ENCODE measurements at places on chromosomes 4 and X.
A peak's percentile ranks its signal among the peaks of the same experiment; 100 is the strongest.

- no peak for DNase-seq
These were observed 8.9 kb downstream of the AMBN start for GRCh38 chr4:70600977-70601376.

DNA sequence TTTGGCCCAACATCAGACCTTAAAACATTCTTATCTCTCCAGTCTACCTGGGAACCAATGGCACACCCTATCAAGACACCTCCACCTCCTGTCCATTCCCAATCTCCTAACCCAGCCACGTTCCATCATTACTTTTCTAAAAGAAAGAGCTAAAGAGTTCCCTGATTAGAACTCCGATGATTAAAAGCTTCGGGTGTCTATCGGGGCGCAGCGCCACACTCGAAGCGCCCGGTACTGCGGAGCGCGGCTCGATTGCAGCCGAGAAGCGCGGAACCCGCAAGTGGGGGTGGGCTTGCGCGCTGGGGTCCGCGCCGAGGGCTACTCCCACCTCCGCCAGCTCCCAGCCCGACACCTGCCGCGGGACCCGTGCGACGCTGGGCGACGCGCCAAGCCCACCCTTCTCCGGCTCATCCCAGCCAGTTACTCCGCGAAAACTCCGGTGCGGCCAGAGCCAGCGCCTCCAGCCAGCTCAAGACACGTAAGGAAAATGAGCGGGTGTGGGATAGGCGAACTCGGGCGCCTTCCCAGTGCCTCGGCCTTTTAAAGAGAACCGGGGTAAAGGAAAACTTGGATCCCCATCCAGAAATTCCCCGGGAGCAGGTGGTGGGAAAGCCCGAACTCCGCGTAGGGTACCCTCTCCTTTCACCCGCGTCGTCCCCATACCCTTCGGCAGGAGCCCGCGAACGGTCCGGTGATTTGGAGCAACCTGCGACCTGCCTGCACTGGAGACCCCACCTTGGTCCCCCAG lies 593 bp downstream of the NPY1R start:
- peak; percentile 7 for DNase-seq

GRCh38 chr4:71270901-71271300 lies 67.9 kb upstream of the SLC4A4 start:
- peak; percentile 26 for DNase-seq

DNA sequence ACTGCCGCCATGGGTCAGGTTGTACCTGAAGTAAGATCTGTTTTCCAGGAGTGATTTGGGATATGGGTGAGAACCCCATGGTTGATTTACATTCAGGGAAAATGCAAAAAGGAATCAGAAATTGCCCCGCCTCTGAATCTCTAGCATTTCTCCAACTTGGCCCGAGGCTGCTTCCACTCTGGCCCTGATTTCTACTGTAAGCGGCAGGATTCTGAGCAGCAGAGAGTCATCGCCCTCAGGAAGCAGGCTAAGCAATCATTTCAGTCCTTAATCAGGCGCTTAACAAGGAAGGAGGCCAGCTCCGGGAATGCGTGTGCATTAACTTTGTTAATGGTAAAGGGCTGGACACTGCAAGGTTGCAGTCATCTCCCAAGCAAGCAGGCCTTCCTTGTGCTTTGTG lies 88.5 kb upstream of the DHX15 start:
- DNase-seq, result no peak

DNA sequence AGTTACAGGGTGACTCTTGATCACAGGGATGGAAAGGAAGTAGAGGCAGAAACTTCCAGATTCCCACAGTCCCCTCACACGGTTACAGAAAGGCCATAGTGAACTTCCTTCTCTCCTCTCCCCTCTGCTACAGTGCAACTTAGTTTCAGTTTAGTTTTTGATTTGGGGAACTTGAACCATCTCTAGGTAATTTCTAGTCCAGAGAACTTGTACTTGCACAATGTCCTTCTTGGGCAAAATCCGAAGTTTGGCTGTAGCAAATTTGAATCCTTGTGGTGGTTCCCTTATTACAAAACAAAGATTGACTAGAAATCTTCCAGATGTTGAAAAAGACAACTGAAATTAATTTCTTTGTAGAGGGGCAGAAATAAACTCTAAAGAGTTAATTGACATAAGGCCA lies 1.2 kb upstream of the BLTP1 start:
- no peak for DNase-seq

DNA sequence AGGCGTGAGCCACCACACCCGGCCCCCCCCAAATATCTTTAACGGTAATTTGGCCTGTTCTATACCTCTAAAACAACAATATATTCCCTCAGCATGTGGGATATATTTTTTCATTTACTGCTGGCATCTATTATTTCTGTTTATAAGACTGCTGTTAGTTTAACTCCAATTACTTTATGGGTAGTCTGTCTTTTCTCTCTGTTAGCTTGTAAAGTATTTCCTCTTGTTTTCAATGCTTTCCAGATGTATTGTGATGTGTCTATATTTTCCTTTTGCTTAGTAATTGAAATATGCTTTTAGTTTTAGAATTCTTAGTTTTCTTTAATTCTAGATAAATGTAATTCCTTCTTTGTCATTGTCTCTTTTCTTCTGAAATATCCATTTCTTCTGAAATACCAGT lies 445.8 kb downstream of the ANKRD50 start:
- DNase-seq, result no peak

GRCh38 chrX:95762716-95763115 lies 921.9 kb upstream of the DIAPH2 start:
- no peak for DNase-seq

- no peak for DNase-seq
These were observed 222.3 kb downstream of the CPE start for GRCh38 chr4:165600959-165601683.

DNA sequence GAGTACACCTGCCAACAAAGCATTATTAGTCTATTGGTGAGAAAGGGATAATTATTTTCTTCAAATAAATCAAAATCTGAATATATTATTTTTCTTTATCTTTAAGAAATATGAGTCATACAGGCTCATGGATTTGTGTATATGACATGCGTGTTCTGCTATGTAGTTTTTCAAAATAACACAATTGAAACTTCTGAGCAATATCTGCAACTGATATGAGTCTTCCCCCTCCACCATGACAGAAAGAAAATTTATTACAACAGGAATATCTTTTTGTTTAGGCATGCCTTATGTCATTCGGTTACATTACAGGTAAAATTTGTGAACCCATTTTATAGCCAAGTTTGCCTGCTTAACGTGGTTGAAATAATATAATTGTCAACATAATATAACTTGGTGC lies 32.0 kb downstream of the TMPRSS11A start:
- DNase-seq, result no peak

- no peak for DNase-seq
These were observed 7.8 kb downstream of the LDB2 start for GRCh38 chr4:16890651-16891050.

DNA sequence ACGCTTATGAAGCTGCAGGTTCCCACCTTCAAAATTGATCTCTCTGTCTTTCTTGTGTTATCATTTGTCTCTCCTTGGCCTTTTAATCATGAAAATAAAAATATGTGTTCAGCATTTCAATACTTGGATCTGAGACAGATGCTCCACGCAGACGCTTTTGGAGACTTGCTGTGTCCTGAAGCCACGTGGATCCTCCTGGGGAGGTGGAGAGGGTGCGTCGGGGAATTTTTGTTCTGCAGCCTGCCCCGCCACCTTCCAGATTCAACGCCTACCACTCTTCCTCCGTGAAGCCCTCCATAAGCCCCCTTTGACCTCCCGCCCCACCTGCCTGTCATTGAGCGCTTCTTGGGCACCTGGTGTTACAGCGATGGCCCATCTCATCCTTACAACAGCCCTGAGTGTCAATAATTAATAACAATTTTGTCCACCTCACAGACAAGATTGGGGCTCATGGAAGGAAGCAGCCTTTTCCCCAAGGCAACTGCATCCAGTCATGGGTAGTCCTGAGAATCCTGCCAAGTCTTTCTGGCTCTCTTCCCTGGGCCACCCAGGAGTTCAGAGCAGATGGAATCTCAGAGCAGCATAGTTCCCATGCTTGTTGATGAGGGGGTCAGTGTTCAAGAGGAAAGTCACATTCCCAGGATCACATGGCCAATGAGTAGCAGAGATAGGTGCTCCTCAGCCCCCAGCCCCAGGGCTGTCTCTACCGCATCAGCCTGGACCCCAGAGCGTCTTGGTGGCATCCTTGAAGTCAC lies 172.6 kb upstream of the PSAPL1 start:
- no peak for DNase-seq

GRCh38 chrX:37332987-37333658 lies 16.0 kb upstream of the PRRG1 start:
- no peak for DNase-seq

GRCh38 chrX:100085846-100086245 lies 324.2 kb downstream of the PCDH19 start:
- DNase-seq, result no peak

DNA sequence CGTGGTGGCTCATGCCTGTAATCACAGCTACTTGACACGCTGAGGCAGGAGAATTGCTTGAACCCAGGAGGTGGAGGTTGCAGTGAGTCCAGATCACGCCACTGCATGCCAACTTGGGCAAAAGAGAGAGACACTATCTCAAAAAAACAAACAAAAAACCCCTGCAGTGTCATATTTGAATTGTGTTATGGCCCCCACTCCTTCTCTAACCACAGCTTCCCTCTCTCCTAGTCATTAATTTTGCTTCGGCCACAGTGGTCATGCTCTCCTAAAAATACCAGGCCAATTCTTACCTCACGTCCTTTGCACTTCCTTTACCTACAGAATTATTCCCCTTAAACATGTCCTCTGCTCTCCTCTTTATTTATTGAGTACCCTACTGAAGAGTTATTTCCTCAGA lies 206.1 kb downstream of the PPP3CA start:
- no peak for DNase-seq

GRCh38 chr4:173434231-173434630 lies 35.3 kb upstream of the SCRG1 start:
- no peak for DNase-seq

DNA sequence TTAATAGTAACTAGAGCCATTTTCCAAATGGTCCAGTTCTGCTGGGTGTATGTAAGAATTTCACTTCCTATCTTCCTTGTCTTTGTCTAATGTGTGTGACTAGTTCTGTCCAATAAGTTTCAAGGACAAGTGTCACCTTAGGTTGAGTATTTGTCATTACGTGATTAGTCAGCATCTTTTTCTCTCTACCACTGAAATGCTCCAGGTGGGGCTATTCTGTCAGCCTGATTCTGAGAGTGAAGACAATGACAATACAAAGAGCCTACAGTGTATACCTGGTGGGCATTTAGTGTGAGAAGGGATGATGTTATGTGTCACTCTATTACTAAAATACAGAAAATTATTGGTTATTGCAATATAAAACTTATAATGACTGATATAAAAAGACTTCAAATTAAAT lies 876.3 kb downstream of the C4orf33 start:
- no peak for DNase-seq

GRCh38 chr4:6288342-6288741 lies 18.7 kb downstream of the WFS1 start:
- no peak for DNase-seq

DNA sequence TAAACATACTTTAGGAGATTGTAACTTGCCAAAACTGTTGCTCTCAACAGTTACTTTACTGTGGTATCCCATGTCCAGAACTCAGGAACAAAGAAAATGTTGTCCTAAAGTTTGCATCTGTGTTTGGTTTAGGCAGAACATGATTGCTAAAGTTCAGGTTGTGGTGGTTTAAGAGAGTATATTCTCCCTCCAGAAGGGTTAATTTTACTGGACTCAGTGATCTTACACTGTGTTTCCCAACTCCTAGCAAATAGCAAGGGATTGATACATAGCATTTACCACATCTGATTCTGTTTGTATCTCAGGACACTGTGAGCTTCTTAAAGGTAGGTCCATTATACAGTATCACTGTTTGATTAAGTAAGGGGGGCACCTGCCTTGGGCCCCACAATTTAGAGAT lies 13.3 kb upstream of the DCK start:
- DNase-seq, result no peak

DNA sequence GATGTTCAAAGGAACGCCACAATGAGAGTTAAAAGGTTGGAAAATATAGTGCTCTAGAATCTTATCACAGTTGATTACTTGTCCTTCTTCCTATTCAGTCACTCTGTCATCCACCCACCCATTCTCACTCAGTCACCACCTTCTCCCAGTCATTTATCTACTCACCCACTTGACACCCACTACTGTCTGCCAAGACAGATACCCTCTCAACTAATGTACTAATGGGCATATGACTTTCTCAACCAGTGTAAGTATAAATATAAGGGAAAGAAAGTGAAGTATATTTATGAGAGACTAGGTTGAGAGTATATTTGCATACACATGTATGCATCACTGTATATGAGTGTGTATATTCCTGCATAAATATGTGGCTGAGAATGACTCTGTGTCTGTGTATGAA lies 20.0 kb downstream of the MID2 start:
- no peak for DNase-seq

DNA sequence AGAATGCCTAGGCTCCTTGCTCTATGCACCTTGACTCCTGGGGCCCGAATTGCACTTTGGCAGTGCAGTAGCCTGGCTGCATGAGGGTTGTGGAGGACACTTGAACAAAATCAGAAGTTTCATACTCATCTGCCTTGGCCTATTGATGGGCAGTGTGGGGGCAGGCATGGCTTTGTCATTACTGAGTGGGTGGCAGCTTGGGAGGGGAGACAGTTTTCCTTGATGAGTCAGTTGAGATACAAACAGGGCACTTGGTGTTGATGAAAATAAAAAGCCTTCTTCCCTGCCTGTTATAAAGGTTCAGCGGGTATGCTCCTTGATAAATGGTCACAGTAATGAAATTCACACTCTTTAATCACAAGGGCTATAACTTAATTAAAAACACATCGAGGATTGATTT lies 126.8 kb upstream of the MAMLD1 start:
- no peak for DNase-seq

- DNase-seq, result no peak
These were observed 28.1 kb downstream of the SMIM43 start for GRCh38 chr4:121736735-121737351.

GRCh38 chrX:41594634-41595033 lies 94.1 kb upstream of the GPR34 start:
- DNase-seq, result no peak

- no peak for DNase-seq
These were observed 831.5 kb downstream of the STIM2 start for GRCh38 chr4:27692158-27692557.

- no peak for DNase-seq
These were observed 34.3 kb downstream of the GPC4 start for GRCh38 chrX:133380711-133381619.

GRCh38 chrX:44570522-44570921 lies 27.9 kb upstream of the FUNDC1 start:
- no peak for DNase-seq

Data from activated naive CD4-positive, alpha-beta T cell treated with anti-CD3 and anti-CD28 coated beads, Interleukin-2, amount 50 U/mL, for 72 hours (primary cell).